ENCODE measurements at places on chromosomes 6 and 20.
A peak's percentile ranks its signal among the peaks of the same experiment; 100 is the strongest.

- DNase-seq, result no peak
These were observed 116.5 kb upstream of the CBLN4 start for GRCh38 chr20:56121850-56122249.

DNA sequence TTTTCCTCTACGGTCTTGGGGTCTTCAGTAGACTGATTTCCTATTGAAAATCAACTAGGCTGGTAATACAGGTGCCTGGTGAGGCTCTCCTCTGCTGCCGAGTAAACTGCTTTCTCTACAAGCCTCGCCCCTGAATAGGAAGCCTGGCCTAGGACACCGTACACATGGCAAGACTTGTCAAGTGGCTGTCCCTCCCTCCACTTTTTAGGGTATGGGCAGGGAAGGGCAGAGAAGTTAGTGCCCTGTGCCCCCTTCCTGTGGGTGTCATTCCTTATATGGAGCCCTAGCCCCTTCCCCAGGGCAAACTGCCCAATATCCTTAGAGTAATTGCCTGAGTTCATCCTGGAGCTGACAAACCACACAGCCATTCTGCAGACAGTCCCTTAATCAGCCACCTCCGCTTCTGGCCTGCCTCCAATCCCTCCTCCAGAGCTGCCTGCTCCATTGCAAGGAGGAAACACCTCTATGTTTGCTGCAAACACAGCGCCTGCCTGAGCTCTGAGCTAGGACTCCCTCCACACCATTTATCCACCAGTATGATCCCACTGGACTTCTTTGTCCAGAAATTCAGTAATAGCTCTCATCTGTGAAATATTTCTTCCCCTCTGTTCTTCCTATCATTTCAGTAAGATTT, 93.1 kb downstream of the CHD6 start:
- DNase-seq, result peak; percentile 57

DNA sequence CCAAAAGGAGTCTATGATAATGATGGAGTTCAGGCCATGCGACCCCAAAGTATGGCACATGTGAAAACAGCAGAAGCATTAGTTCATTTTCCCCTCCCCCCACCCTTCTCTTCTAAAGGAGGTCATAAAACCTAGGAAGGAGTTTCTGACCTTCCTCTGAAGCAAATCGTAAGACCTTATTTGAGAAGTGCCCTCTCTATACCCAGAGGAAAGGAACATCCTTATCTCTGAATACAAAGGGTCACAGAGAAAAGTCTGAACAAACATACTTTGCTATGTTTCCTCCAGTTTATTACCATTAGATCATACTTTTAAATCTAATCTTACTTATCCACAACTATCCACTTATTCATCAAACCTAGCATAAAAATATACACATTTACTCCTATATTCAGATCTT, 48.6 kb downstream of the SLX4IP start:
- DNase-seq, result no peak

GRCh38 chr20:63658749-63659187, 656 bp downstream of the RTEL1 start:
- no peak for DNase-seq

GRCh38 chr6:158040051-158040803, 58.6 kb downstream of the SYNJ2 start:
- DNase-seq, result peak; percentile 94

DNA sequence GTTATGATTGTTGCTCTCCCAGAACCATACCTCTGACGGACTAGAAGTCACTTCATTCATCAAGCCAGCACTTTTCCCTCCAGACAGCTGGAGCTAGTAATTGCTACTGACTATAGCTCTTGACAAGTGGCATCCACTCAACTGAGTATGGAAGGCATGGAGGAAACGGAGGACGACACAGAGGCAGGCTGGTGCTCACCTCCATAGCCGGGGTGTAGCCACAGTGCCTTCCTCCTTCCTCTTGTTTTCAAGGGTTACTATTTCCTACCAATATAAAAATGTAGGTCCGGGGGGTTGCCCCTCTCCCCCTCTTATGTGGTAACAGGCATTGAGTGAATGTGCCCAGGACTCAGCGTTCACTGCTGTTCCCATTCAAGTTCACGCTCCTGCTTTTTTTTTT, 23.5 kb upstream of the FOXC1 start:
- DNase-seq, result no peak

DNA sequence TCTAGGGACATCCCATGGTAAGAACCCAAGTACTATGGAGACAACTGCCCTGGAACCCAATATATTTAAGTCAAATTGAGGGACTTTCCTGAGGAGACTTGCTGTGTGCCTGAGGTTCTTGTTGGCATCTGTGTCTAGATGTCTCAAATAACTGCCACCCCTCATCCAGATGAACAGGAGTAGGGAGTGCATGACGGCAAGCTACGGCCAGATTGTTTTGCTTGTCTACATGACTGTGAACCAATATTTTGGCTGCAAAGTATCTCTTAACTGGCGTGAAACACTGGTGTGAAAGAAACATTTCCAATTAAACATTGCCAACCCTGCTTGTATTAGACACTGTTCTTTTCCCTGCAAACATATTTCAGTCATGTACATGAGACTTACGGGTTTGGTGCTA, 52.4 kb upstream of the SIM1 start:
- no peak for DNase-seq

GRCh38 chr6:7290079-7290478, 22.9 kb downstream of the SSR1 start:
- no peak for DNase-seq

DNA sequence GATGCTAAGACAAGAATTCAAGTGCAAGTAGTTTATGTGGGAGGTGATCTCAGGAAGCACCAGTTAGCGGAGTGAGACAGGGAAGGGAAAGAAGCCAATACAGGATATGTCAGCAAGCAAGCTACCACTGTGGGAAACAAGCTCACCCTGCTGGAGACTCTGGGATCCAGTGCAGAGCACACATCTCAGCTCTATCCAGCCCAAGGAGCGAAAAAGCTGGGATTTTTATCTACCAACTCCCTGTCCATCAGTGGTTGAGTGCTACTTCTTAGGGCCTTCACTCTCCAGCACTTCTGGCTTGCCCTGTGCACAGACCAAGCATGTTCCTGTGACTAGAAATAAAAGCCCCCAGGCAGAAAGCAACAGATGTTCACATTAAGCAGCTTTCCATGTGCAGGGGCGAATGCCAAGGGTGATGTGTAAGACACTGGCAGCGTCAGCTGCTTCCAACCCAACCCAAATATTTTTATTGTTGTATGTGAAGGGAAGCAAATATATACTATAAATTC, 10.8 kb upstream of the RNF24 start:
- peak; percentile 67 for DNase-seq

DNA sequence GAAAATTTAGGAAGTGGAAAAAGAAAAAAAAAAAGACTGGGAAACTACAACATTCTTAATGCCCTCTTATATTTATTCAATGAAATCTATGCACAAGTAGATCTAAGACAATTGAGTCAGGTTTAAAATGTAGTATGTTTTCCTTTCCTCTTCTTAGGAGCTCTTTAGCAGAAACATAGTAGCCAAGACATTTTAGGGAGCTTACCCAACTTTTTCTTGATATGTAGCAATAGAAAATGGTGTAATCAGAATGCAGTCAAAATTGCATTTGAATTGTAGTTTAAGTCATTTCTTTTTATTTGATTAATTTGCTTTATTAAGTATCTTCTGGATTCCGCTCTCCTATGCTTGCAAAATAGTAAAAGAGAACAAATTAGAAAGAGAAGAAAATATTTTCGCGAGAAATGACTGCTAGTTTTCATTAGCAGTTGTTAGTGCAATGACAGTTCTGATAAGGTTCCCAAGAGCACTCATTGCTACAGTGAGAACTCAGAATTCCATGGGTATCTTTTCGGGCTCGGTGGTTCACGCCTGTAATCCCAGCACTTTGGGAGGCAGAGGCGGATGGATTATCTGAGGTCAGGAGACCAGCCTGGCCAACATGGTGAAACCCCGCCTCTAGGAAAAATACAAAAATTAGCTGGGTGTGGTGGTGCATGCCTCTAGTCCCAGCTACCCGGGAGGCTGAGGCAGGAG, 52.2 kb downstream of the JARID2 start:
- no peak for DNase-seq

- DNase-seq, result no peak
These were observed 67.9 kb downstream of the ANKRD60 start for GRCh38 chr20:58160451-58161061.

DNA sequence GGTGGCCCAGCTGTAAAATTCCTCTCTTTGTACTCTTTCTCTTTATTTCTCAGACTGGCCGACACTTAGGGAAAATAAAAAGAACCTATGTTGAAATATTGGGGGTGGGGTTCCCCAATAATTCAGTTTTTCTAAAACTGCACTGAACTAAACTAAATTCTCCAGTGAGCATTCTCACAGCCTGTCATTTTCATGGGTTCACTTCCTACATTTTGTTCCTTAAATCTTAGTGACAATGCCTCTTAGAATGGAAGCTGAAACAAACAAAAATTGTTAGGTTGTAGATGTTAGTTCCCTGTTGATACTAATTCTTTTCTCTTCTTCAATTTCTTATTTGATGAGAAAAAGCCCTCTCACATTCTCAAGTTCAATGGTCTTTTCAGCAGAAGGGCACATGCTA, 35.8 kb upstream of the IFNGR1 start:
- DNase-seq, result no peak

DNA sequence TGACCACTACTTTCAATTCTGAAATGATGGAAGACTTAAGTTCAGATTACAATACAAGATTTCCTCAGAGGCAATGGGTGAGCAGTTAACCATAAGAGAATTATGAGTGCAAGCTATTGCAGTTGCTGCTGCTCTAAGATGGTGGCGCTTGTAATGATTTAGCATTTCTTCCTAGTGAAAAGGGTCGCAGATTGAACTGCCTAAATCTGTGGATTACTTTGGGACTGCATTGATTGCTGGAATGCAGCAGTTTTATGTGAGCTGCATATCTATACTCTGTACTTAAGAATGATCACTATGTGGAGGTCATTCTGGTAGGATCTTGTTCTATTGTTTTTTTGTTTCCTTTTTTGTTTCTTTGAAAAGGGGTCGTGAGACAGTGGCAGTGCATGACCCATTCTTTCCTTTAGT, 5.3 kb downstream of the SCAF8 start:
- DNase-seq, result no peak

GRCh38 chr6:29995340-29995777, 53.0 kb downstream of the HLA-A start:
- no peak for DNase-seq

DNA sequence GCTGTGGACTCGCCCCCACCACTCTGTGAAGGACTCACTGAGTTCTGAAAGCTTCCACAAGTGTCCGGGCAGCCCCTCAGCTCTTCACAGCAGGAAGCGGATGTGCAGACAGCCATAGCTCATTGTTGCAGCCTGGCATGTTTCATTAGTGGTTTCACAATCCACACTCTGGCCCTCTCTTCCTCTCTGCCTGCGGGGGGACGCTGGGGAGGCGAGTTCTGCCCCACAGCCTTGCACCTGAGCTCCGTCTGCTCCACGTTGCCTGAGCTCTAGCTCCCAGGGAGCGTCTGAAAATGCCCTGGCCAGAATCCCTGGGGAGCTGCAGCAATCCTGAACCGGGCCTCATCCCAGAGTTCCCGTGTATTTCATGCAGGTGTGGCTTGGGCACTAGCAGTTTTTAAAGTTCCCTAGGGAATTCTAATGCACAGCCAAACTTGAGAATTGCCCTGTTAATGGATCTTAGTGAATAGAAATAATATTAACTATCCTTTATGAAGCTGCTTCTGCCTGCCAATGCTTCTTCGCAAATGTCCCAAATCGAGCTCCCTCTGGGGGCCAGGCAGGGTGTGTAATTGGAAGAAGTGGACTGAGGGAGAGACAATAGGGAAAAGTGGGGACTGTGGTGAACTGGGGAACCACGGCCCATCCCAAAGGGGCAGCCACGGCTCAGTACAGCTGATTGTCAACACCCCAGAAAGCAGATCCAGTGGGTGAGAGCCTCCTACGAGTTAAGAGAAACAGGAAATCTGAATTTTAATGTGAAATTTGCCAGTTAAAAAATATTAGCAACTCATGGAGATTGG, 51.5 kb downstream of the CTCFL start:
- DNase-seq, result peak; percentile 63

- no peak for DNase-seq
These were observed 19.2 kb downstream of the RNF182 start for GRCh38 chr6:13943943-13944342.

DNA sequence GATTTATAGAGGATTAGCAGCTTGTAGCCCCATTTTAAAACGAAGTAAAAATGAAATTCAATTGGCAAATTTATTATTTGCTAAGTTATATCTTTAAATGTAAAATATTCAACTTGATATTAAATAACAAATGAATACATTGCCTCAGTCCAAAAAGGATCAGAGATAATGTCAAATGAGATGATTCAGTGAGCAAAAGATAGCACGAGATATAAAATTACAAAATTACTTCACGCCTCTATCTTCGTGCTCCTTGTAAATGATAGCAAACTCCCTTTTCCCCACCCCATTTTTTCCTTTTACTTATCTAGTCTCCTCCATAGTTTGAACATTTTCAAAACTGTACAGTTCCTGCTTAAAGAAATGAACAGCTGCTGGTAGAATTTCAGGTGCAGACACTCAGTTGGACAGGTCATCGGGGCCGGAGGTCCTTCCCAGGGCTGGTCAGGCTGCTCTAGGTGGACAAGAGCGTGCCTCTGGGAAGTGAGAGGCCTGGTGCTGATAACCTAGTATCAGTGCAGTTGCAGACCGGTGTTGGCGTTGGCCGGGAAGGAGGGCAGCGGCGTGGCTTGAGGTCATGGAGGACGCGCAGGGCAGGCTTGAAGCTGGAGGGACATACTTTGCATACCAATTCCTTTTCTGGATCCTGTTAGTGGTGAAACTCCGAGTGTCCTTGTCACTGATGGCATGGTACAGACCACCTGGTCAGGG, 83.9 kb downstream of the CDC5L start:
- DNase-seq, result peak; percentile 84

DNA sequence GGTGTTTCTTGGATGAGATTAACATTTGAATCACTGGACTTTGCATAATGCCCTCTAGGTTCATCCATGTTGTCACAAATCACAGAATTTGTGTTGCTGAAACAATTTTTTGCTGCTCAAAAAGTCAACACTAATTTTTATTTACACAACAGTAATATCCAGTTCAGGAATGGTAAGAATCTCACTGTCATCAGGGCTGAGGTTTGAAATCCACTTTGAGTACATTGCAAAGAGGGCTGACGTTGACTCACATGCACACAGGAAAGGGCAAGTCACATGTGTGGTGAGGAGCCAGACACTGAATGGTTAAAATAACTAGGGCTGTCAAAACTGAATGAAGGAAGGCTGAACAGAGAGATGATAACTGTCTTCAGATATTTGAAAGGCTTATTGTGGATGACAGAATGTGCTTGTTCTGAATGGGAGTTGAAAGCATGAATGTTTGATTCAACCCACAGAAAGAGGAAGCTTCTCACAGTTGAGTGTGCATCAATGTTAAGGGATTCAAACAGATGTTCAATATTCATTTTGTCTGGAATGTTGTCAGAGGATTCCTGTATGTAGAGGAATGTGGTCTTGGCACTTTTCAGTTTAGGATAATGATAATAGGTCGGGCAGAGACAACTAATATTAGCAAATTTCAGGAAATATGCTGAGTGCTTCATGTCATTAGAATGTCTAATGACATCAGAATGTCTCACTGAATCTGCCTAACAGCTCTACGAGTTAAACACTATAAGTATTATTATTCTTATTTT, 3.6 kb upstream of the ADGRG6 start:
- DNase-seq, result peak; percentile 71

Measured in islet precursor cell (in vitro differentiated cells).